Cardiac septum (tissue), 1 donor: ENCODE measurements at places on chromosomes 16 and 17. TPM values are rescaled to one million over a fixed set of nuclear protein-coding genes. Genes with fewer than 3 reads are reported as not detected.

DNA sequence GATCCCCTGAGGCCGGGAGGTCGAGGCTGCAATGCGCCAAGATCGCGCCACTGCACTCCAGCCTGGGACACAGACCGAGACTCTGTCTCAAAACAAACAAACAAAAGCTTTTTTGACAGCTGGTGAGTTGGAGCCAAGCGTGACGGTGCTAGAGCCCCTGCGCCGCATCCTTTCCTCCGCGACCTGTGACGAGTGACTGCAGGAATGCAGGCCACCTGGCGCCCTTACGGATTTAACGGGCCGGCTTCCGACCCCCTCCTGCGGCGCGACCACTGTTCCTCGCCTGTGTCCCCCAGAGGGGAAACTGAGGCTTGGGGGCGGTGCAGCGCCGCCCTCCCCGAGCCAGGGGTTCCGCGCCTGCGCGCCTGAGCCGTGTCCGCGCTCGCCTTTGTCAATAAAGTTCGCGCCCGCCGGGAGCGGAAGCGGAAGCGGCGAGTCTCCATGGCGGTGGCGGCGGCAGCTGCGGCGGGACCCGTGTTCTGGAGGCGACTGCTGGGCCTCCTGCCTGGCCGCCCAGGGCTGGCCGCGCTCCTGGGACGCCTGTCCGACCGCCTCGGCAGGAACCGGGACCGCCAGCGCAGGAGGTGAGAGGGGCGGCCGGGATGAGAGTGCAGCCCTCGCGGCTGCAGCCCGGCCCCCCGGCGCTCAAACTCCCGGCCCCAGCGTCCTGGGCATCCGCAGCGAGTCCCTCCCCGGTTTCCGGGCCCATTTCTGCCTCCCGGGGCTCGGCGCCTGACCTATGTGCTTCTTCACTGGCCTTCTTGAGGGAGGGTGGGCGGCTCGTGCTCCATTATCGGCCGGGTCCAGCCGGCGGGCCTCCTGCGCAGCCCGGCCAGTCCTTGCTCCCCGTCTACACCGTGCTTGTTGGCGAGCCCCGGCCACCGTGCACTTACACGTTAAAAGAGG, at the start of gene PGS1:
PGS1 (plus strand) TSS at position 425 of the 906 bp plus-strand sequence; CDS start at position 442, 17 bp downstream.
- peak; percentile 95 for DNase-seq

- DNase-seq = no peak
These were observed 454.9 kb downstream of the KCNJ2 start for GRCh38 chr17:70624211-70624610.

- DNase-seq = no peak
These were observed 52.5 kb upstream of the WSB1 start for GRCh38 chr17:27241346-27241946.

DNA sequence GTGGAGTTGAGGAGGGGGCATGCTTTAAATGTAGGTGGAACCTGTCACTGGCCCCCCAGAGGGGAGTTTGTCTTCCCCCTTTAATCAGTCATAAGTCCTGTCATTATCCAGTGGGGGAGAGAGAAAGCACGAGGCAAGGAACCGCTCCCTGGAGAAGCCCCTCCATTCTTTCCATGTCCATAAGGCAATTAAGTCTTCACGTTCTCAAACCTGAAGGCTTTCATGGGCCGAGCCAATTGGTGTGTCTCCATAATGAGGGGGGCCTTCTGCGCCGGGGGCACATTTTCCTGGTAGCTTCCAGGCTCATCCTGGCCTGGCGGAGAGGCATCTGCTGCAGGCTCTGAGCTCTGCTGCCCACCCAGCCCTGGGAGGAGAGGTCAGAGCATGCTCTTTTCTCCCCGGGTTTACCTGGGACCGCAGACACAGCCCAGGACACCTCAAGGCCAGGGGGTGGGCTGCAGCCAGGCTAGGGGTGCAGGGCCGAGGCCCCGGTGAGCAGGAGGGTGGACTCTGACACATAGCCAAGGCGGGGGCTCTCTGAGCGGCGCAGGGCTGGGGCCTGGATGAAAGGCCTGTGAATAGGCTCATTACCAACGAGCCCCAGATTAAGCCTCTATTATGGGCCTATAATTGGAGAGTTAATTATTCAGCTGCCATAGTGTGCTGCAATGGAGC, 42.5 kb downstream of the C16orf78 start:
- no peak for DNase-seq

DNA sequence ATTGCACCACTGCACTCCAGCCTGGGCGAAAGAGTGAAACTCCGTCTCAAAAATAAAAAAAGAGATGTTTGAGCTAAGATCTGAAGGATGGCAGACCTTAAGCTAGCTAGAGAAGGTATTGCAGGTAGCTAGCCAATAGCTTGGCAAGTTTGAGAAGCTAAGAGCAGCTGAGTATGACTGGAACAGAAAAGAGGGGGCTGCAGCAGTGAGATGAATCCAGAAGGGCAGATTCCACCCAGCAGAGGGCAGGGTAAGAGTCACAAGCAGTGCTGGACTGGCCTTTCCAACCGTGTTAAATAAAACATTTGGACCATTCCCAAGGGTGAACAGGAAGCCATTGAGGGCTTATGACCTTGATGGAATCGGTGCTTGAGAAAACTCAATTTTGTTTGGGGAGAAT, 5.7 kb upstream of the PHAF1 start:
- DNase-seq = no peak

- DNase-seq = no peak
These were observed 54.0 kb upstream of the CIBAR2 start for GRCh38 chr16:85166281-85166680.

GRCh38 chr16:16042076-16042475, 92.7 kb downstream of the ABCC1 start:
- no peak for DNase-seq

DNA sequence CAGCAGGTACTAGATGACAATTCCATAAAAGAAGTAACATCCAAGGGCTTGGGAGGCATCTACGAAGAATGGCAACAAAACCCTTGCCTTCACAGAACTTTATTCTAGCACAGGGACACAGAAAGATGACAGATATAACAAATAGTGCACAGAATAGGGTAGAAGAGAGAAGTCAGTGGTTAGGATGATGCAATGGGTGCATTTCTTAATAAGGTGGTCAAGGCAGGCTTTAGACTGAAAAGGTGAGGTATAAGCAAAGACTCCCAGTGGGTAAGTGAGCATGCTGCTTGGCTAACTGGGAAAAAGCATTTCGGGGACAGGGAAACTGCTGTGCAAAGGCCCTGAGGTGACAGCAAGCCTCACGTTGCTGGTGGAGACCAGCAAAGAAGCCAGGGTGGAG, 175.9 kb downstream of the XYLT1 start:
- DNase-seq = no peak

- DNase-seq = peak; percentile 57
These were observed 56.3 kb downstream of the ABCC12 start for GRCh38 chr16:48099455-48099854.

DNA sequence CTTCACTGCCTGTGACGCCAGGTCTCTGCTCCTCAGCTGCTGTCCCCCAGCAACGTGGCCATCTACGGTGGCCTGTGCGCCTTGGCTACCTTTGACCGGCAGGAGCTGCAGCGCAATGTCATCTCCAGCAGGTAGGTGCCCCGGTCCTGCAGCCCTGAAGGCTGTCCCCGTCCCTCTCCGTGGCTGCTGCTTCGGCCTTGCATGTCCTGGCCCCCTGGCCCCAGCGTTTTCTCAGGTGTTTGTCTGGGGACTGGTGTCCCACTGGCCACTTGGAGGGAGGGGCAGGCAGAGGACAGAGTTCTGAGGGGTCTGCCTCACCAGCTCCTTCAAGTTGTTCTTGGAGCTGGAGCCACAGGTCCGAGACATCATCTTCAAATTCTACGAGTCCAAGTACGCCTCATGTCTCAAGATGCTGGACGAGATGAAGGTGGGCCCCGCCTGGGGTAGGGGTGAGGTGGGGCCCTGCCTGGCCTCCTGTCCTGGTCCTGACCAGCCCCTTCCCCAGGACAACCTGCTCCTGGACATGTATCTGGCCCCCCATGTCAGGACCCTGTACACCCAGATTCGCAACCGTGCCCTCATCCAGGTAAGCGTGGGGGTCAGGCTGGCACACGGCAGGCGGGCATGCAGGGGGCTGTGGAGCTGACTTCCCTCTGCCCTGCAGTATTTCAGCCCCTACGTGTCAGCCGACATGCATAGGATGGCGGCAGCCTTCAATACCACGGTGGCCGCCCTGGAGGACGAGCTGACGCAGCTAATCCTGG, 4.4 kb downstream of the GPS1 start:
- DNase-seq = no peak

DNA sequence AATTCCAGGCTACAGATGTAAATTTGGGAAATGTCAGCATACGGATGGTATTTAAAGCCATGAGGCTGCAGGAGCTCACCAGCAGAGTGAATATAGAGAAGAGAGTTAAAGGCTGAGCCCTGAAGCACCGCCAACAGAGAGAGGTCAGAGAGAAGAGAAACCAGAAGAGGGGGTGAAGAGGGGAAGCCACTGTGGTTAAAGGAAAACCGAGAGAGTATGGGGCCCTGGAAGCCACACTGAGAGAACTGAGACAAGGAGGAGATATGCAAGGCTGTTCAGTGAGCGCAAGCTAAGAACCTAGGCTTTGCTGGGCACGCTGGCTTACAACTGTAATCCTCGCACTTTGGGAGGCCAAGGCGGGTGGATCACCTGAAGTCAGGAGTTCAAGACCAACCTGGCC, 24.6 kb downstream of the COPRS start:
- peak; percentile 38 for DNase-seq

DNA sequence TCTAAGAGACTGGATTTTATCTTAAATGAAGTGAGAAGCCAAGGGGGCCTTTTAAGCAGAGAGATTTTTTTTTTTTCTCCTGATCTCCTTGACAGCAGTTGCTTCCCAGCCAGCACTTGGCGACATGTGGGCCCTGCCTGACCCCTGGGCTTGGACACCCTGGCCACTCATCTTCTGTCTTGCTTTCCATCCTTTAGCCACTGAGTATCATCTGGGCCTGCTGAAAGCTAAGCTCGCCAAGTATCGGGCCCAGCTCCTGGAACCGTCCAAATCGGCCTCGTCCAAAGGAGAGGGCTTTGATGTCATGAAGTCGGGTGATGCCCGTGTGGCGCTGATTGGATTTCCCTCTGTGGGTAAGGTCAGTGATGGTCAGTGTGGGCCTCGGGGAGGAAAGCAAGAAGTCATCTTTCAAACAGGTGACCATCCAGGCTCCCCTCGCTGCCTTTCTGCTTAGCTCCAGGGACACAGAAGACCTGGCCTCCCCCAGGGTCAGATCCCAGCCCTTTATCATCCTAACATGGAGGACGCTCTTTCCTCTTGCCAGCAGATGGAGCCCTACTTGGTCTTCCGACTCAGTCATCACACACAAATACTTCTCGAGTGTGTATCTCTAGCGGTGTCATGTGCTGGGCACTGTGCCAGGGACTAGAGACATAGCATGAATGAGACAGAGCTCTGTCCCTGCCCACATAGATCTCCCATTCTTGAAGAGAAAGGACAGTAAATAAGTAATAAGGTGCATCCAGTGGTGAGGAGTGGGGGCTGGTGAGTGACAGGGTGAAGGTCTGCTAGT, 6.1 kb downstream of the DRG2 start:
- no peak for DNase-seq

- DNase-seq = peak; percentile 27
These were observed 12.6 kb upstream of the ALDH3A1 start for GRCh38 chr17:19760746-19761145.

GRCh38 chr16:78957317-78958100, 643.0 kb downstream of the MAF start:
- no peak for DNase-seq

DNA sequence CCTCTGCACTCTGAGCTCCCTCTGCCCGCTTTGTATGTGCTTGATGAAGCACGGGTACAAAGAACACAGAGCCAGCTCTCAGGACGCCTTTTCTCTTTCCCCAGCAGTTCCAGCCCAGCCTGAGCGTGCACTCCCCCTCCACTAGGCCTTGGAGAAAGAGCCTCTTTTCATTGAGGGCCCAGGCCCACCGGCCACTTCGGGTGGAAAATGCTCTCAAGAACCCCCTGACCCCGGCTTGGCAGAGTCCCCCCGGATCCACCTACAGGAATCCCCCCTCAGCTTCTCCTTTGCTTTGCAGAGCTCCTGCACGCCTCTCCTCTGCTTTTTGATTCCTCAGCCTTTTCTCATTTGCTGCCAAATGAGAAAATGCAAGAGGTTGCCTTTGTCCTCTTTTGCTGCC, 30.2 kb downstream of the MRC2 start:
- no peak for DNase-seq

- DNase-seq = no peak
These were observed 16.0 kb downstream of the SOX8 start for GRCh38 chr16:997440-998051.

- DNase-seq = no peak
These were observed 320.2 kb downstream of the MAP2K6 start for GRCh38 chr17:69734656-69735055.

GRCh38 chr17:77925831-77926543, 32.5 kb upstream of the TNRC6C start:
- DNase-seq = no peak

- DNase-seq = no peak
These were observed 7.5 kb upstream of the UMOD start for GRCh38 chr16:20359997-20360396.

- no peak for DNase-seq
These were observed 10.8 kb downstream of the PSMD7 start for GRCh38 chr16:74307383-74307782.

DNA sequence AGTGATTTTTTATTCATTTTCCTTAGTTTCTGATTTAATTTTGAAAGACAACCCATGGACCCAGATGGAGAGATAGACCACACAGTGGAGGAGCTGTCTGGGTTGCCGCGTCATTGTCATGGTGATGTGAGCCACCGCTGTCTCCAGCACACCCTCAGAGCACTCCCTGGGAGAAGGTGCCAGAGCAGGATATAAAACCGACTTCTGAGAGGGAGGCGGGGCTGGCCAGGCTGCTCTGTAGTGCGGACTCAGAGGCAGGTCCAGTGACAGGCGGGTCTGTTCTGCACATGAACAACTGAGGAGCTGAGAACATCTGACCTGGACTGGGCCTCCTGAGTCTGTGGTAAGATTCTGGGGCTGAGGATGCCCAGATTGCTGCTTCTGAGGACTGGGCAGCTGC, 216.3 kb upstream of the NLRP1 start:
- DNase-seq = no peak

GRCh38 chr17:46061435-46061834, 62.4 kb downstream of the STH start:
- DNase-seq = no peak

Gene CSNK1D
- total RNA-seq = 80.9 TPM

Gene SEPTIN12
- total RNA-seq = not detected

Gene PFAS
- 11.2 TPM for total RNA-seq

Gene LSM12
- total RNA-seq = 39.2 TPM

Gene SLC22A31
- total RNA-seq = not detected

Gene KRTAP2-2
- not detected for total RNA-seq
